ENCODE measurements at places on chromosomes 13 and 19.

- DNase-seq = no peak
Observed at GRCh38 chr13:58680115-58680514, 1048.6 kb downstream of the PCDH17 start.

- no peak for DNase-seq
Observed at GRCh38 chr13:40432018-40432978, 234.1 kb downstream of the FOXO1 start.

GRCh38 chr19:58562122-58563033, 4.0 kb upstream of the UBE2M start:
- DNase-seq = peak; percentile 28

DNA sequence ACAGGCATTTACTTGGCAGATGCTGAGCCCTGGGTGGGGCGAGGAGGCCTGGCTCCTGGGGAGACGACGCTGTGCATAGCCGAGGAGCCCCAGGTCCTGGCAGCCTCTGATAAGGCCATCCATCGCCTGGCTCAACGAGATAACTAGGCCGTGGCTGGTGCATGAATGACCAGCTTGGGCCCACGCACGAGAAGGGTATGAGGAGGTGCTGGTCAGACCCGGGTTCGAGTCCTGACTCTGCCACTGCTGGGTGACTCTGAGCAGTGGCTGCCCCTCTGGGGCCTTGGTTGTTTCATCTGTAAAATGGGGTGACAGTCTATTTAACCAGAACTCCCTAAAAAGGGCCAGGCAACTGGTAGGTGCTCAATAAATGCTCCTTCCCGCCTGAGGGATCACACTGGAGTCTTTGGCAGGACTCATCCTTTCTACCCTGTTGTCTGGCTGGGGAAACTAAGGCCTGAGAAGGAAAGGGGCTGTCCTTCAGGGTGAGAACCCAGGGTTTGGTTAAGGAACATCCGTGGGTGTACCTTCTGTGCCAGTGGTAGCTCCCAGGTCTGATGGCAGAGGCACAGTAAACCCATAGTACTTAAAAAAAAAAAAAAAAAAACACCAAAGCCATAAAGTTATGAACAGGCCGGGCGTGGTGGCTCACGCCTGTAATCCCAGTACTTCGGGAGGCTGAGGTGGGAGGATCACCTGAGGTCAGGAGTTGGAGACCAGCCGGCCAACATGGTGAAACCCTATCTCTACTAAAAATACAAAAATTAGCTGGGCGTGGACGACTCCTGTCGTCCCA, 8.1 kb upstream of the ARRDC2 start:
- DNase-seq = no peak

DNA sequence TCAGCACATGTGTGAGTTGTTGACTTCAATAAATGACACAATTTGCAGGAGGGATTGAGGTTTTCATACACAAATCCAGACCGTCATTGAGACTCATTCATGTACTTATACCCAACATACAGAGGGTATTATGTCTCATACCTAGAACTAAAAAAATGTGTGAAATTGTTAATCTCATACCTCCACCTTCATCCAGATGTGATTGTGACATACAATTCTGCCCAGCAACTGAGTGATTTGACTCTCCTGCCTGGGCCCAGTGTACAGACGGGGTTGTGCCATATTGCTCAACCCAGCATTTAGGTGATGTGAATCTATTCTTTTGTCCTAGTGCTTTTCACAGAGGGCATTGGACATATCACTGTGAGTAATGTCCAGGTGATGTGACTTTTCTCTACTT, 12.6 kb upstream of the ZNF681 start:
- DNase-seq = no peak

DNA sequence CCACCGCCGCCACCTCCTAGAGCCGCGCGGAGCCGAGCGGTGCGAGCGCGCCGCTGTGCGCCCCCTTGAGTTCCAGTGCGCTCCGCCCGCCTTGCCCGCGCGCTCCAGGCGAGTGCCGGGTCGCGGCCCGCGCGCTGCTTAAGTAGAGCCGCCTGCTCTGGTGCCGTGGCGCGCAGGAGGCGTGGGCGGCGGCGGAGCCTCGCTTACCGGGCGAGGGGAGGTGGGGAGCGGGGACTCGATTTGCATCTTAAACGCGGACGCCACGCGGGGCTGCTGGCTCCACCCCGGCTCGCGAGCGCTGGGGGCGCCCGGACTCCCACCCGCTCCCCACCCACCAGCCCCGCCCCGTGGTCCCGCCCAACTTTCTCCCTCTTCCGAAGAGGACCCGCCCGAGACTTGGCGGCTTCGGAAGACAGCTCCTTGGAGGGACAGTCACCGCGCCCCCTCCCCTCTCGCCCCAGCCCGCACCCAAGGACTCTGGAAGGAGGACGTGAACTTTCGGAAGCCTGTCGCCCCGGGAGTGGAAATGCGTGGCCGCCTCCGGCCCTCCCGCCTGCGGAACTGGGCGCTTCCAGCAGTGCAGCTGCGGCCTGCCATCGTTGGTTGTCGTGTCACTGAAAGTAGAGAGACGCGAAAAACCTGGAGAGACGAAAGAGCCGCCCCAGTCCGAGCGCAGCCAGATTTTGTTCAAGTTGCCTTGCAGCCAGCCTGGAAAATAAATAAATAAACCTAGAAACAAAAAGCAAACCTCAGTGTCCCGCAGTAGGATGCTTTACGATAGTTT, at the start of gene KCTD12:
TSS of gene KCTD12 (minus strand) at position 114 of the 784 bp plus-strand sequence. CDS start 257 bp downstream, outside the sequence.
- DNase-seq = peak; percentile 85

DNA sequence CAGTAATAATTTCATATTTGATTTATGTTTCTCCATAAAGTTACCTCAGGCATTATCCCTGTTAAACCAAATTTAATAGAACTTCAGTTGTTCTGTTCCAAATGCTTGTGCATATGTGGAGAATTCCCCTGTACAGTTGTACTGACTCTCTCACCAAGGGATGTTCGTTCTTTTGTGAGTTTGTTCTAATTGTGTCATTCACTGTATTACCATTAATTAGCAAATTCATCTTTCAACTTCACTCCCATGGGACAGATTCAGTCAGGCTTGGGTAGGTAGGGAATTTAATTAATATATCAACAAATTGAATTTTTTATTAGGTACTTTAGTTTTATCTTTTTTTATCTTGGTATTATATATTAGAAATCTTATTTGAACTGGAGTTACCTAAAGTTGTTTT, 265.4 kb downstream of the DCT start:
- DNase-seq = no peak

DNA sequence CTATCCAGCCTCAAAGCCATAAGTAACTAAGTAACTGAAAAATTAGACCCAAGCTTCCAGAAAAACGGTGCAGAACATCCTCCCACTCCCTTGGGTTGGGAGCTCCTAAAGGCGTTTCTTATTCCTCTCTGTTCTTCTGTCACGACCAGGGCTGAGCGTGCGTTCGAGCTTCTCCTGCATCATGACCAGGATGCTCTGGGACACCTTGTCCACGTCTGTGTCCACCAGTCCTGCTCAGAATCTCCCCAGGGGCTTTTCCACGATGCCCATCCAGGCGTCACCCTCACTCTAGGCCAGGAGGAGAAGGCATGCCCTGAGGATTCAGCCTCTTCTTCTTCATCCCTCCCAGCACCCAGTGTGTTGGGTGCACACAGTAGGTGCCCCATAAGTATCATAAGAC, 37.8 kb upstream of the GAS6 start:
- DNase-seq = no peak

DNA sequence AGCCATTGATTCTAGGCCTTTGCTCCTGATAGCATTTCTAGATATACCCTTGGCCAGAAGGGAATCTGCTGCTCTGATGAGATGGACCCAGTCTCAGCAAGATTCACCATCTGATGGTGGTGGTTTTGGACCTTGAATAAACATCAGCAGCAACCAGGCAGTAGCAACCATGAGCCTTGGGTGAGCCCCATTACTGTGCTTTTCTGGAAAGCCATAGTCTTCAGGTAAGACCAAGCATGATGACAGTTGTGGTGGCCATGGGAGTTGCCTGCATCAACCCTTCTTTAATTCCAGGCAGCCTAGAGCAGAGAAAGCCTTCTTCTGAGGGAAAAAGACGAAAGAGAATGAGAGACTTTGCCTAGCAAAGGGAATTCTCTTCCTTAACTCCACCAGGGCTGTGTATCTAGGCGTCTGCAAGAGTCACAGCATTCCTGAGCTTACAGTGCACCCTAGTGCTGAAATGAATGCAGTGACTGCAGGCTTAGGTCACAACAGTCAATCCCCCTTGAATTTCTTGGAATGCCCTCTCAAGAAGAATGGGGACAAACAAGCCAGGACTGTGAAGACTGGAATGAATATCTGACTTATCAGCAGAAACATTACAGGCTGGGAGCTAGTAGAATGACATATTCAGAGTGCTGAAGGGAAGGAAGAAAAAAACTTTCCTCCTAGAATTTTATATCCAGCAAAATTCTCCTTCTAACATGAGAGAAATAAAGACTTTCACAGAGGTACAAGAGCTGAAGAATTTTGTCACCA, 942.4 kb upstream of the PCDH20 start:
- no peak for DNase-seq

- DNase-seq = peak; percentile 55
Observed at GRCh38 chr19:1503089-1503924, 9.5 kb downstream of the ADAMTSL5 start.

GRCh38 chr19:40390084-40390742, at the start of gene HIPK4:
TSS of gene HIPK4 (minus strand) at chr19:40390181. CDS start at chr19:40389902, 279 bp downstream.
- DNase-seq = no peak

DNA sequence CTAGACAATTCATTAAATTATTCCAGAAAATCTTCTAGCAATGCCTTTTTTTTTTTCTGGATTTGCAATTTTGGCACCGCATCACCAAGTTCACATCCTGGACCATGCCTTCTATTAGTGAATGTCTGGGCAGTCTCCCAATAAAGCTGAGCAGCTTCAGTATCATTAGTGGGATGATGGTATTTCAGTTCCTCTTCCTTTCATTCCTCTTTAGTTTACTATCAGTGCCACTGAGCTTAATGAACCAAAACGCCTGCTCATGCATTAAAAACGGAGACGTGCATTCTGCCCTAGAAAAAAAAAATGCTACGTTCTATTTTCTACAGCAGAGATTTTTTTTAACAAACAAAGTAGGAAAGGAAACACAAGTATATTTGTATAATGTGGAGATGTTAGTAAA, 343.0 kb downstream of the PCDH9 start:
- DNase-seq = no peak

GRCh38 chr19:46616631-46617322, 8.1 kb downstream of the PTGIR start:
- DNase-seq = peak; percentile 36

DNA sequence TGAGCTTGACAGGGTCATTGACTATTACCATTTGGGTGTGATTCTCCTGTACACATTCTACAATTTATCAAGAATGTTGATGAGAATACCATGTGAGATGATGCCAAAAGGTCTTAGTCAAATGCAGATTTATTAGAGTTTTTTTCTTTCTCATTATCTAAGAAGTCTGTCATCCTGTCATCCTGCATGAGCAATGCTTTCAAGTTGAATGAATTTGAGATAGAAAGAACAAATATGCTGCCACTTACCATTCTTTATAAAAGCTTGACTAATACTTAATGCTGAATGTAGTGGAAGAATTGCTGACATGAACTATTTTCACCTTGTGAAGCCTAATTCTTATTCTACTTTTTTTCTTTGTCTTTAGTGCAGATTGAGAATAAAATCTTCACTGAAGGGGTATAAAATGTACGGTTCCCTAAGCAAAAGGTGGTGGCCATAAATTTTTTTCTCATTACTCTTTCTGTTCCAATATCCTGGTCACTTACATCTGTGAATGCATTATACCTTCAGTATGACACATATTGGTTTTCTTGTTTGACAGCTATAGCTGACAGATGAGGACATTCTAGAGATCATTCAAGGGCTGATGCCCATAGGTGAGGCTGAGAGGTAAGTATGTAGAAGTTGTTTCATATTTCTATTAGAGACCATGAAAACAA, 1434.7 kb downstream of the SLITRK1 start:
- DNase-seq = no peak

DNA sequence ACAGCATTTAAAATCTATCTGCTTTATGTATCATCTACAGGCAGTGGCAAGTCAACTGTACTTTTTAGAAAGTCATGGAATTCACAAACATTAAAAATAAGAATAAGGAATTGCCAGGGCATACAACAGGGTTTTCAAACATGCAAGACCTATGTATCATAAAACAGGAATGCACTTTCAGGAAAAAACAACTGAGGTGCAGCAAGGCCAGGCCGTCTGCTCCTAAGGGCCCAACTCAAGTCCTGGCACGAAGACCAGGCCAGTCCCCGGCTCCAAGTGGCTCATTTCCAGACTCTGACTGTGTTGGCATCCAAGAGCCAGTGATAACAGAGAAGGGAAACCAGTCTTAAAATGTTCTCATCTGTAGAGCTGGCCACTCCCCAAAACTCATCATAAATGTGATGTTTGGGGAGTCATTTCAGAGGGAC, 7.1 kb downstream of the RFX2 start:
- no peak for DNase-seq

DNA sequence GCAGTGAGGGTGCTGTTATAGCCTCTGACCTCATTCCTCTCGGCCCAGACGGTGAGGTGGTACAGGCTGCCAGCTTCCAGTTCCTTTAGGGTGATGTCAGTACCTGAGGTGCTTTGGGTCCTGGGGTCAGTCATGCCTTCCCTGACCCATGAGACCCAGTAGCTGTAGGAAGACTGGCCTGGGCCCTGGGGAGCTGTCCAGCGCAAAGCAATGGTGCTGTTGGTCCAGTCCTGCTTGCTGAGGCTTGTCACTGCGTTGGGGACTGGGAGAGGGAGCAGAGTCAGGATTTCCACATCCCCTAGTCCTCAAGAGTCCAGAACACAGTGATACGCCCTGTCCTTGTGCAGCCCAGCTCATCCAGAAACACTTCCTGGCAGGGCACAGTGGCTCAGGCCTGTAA, 10.7 kb downstream of the PTPRH start:
- no peak for DNase-seq

DNA sequence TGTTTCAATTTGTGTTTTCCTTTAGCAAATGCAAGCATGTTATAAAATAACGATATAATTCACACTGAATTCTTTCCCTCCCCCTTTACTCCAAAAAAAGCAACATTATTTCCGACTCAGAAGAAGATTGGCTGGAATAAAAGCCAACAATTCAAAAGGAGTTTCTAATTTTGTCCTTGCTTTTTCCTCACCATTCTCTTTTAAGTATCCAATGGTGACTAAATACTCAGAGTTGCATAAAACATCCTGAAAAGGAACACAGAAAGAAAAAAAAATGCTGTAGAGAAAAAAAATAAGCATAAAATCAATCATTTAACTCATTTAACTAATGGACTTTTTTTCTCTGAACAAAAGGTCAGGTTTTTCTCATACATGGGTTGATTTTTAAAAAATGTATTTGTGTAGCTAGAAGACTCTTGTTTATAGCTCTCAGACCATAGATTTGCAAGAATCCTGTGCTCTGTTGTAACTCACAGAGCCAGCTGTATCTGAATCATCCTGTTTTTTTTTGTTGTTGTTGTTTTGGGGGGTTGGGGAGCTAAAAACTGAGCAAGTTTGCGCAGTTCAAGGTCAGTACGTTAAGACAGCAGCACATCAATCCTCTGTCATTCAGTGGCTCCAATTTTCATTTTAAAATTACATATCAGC, 108.1 kb downstream of the PCDH17 start:
- no peak for DNase-seq

- DNase-seq = no peak
Observed at GRCh38 chr19:53004242-53004641, 9.5 kb upstream of the ERVV-1 start.

- no peak for DNase-seq
Observed at GRCh38 chr13:37481011-37481884, 117.3 kb downstream of the POSTN start.

GRCh38 chr13:66068683-66069082, 1161.5 kb downstream of the PCDH9 start:
- no peak for DNase-seq
